ENCODE measurements at places on chromosomes 5 and 9.

DNA sequence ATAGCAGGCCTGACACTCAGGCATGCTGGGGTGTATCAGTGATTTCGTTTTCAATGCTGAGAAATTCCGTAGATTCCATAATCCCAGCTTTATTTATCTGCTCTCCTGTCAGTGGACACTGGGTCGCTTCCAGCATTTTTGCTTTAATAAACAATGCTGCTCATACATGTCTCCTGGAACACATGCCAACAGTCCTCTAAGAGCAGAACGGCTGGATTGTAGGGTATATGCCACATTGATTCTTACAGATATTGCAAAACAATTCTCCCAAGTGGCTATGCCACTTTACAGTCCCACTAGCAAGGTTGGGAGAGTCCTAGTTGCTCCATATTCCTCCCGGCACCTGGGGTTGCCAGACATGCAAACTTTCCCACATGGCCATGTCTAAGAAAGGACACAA lies 81.9 kb downstream of the RAPGEF1 start:
- DNase-seq: no peak

GRCh38 chr5:141603923-141604717 lies 14.7 kb downstream of the DIAPH1 start:
- DNase-seq: no peak

GRCh38 chr9:37029776-37030610 lies 4.1 kb downstream of the PAX5 start:
- DNase-seq: no peak

DNA sequence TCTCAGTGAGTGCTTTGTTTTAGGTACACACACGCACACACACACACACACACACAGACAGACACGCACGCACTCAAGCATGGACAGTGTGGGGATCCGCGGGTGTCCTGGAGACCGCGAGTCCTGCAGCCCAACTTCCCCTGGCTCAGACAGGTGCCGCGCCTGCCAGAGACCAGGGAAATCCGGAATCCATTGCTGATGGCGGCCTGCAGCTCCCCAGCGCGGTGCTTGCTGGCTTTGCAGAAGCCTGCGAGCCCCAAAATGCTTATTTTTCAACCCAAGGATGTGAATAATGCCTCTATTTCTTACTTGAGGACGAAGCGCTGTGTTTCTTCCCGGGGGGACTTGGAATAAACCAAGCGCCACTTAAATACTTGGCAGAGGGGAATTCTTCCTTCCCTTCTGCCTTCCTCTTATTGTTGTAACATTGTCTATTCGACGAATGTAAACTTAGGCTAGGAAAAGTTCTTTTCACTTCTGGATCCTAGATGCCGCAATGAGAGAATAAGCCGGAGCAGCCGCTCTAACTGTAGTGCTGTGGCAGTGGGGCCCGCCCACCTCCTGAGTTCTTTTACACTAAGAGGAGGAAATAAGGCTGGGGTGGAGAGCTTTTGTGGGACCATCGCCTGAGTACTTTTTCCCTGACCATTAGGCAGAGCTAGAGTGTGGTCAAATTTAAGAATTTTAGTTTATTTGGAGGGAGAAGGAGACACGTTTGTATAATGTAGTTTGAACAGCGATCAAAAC lies 802 bp downstream of the ITGA2 start:
- DNase-seq: no peak

DNA sequence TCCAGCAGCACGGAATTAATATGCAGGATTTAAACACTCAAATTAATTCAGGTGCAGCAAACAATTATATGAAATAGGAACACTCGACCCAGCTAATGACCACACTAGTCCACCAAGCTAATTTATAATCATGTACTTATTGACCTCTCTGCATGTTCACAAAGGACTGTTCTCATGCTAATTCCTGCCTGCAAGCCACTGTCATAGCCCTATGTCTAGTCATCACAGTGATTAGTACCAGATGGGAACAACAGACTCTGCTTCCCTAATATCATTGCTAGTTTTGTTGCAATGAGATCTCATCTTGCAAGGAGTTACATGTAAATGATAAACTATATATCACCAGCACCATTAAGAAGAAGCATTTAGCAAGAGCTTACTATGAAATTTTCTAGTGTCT lies 553.0 kb upstream of the GRAMD2B start:
- DNase-seq: no peak

DNA sequence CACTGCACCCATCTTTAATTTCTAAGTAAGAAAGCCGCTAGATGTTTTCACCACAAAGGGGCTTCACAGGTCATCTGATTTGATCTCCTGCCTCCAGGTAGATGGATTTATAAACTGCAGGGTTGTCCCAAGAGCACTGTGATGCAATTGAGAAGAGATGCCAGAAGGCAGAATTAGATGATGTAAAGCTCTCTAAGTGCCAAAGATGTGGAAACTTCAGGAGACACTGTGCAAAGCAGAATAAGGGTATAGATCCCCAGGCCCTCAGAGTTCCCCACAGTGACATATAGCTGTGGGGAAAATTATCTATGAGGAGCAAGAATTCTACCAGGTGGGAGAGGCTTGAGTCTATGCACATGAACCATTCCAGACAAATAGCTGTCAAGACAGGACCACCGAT lies 90.5 kb downstream of the FSTL4 start:
- DNase-seq: no peak

DNA sequence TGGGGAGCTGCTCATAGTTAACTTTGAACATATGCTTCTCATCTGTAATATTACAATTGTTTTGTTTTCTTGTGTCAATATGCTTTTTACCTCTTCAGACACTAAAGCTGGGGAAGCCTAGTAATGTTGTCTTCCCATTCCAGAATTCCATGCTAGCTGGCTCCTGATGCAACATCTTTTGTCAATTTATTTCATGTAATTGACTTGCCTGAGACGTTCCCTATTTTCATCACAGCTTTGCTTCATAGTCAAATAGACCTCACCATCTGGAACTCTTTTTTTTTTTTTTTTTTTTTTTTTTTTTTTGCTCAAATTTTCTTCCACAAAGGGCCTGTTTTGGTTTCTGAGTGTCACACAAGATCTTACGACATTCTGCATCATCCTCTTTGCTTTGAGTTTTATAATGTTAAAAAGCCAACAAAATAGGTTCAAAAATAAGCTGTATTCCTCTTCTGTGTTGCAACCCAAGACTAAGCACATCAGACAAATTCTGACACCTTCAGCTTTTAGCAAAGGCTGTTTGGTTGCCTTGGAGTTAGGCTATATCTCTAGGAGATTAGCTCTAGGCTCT lies 235.2 kb downstream of the NR3C1 start:
- no peak for DNase-seq

- DNase-seq: no peak
Observed at GRCh38 chr5:41834506-41834905, 35.7 kb downstream of the OXCT1 start.

GRCh38 chr5:180301253-180301652 lies 9.4 kb upstream of the MAPK9 start:
- DNase-seq: no peak

GRCh38 chr9:20980832-20981455 lies 50.5 kb downstream of the HACD4 start:
- no peak for DNase-seq

DNA sequence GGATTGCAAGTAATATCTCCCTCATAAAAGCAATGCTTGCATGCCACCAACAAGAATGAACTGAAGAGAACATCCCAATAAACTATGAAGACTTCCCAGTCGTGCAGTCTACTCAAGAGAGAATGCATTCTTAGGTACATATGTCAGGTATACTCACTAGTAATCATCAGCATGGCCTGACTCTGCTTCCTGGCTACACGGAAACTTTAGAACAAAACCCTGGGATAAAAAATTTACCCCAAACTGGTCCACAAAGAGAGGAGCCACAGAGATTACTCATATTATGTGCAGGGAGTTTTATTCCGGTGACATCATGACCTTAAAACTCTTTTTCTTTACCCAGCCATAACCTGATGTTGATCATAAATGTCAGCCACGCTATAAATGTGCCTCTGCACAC lies 57.5 kb upstream of the PAPPA start:
- no peak for DNase-seq

- DNase-seq: no peak
Observed at GRCh38 chr9:23796209-23796608, 29.8 kb downstream of the ELAVL2 start.

DNA sequence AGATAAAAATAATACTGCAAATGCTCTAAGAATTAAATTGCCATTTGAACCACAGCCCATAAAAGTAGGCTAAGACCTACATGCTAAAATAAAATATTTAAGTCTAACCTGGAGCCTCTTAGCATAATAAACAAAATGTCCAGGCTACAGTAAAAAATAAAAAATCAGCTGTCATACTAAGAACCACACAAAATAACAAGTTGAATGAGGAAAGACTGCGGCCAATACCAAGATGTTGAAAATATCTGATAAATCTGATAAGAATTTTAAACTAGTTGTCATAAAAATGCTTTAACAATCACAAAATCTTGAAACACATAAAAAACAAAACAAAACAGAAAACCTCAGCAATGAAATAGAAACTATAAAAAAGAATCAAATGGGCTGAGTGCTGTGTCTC lies 336.9 kb upstream of the MSX2 start:
- DNase-seq: no peak

DNA sequence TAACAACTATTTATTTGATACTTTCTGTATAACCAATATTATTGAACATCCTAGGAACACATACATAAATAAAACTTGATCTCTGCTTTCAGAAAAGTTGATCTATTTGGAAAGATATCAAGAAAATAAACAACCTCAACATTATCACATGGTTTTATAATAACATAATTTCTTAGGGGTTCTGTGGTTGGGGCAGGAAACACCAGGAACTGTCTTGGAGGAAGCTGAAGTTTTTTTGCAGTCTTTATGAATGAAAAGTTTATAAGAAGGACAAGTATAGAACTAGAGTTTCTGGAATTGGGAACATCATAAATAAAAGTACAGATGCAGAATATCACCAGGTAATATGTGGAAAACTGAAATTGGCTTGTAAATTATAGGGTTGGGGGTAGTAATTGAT lies 296.1 kb downstream of the TAF11L14 start:
- no peak for DNase-seq

DNA sequence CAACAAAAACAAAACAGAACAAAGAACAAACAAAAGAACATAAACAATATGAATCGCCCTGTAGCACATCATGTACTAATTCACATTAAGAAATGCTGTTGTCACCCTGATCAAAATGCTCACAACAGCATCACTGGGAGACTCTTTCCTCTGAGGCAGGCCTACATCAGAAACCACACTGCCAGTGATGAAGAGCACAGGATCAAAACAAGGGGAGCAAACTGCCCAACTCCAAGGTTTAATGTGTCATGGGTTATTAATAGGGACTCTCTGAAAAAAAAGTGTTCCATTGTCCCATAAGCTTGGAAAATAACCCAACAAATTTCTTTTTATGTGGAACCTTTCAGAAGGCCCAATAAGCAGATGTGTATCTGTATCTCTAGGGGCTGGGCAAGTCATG lies 74.2 kb downstream of the PTPN3 start:
- no peak for DNase-seq

- no peak for DNase-seq
Observed at GRCh38 chr5:25255128-25255527, 610.4 kb upstream of the CDH10 start.

GRCh38 chr5:171308453-171309275 lies at the start of gene TLX3:
Gene TLX3 (plus strand): TSS chr5:171309248. CDS start chr5:171309366, 118 bp downstream.
- DNase-seq: no peak

DNA sequence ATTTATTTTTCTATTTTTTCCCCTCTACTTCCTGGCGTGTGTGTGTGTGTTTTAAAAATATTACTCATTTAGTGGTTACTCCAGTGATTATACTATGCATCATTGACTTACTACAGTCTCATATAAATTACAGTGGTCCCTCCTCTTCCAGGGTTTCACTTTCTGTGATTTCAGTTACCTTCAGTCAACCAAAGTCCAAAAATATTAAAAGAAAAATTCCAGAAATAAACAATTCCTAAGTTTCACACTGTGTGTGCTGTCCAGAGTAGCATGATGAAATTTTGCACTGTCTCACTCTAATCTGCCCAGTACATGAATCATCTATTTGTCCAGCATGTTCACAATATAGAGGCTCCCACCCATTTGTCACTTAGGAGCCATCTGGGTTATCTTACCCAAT lies 47.4 kb upstream of the CCDC112 start:
- no peak for DNase-seq

- DNase-seq: no peak
Observed at GRCh38 chr5:178476972-178477754, 113.0 kb downstream of the COL23A1 start.

All from stimulated activated CD8-positive, alpha-beta memory T cell treated with anti-CD3 and anti-CD28 coated beads, Interleukin-4, amount 100 ng/mL, for 1 hour (primary cell).